ENCODE measurements at places on chromosomes 5 and 9.

GRCh38 chr5:169328401-169328800 lies 27.5 kb upstream of the SLIT3 start:
- no peak for DNase-seq

- no peak for DNase-seq
Measured at GRCh38 chr9:111484572-111484894, 350 bp upstream of the ECPAS start.

GRCh38 chr9:109861499-109861898 lies 81.5 kb downstream of the PALM2AKAP2 start:
- no peak for DNase-seq

DNA sequence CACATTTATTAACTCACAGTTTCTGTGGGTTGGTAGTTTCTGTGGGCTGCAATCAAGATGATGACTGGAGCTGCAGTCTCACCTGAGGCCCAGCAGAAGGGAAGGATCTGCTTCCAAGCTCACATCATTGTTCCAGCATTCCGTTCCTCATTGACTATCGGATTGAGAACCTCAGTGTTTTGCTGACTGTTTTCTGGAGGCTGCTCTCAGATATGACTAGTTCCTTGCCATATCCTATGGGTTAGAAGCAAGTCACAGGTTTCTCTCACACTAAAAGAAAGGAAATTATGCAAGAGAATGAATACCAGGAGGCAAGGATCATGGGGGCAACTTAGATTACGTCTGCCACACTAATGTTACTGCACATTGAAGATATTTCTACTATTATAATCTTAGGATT lies 6.3 kb upstream of the ERAP1 start:
- DNase-seq, result no peak

GRCh38 chr5:157890836-157891597 lies 32.1 kb upstream of the CLINT1 start:
- no peak for DNase-seq

- no peak for DNase-seq
Measured at GRCh38 chr5:153504726-153505125, 14.3 kb downstream of the GRIA1 start.

- no peak for DNase-seq
Measured at GRCh38 chr5:59506285-59506877, 387.1 kb downstream of the PDE4D start.

- DNase-seq, result no peak
Measured at GRCh38 chr9:120693700-120694008, 20.6 kb downstream of the MEGF9 start.

- no peak for DNase-seq
Measured at GRCh38 chr5:74130155-74130897, 504.3 kb downstream of the ARHGEF28 start.

DNA sequence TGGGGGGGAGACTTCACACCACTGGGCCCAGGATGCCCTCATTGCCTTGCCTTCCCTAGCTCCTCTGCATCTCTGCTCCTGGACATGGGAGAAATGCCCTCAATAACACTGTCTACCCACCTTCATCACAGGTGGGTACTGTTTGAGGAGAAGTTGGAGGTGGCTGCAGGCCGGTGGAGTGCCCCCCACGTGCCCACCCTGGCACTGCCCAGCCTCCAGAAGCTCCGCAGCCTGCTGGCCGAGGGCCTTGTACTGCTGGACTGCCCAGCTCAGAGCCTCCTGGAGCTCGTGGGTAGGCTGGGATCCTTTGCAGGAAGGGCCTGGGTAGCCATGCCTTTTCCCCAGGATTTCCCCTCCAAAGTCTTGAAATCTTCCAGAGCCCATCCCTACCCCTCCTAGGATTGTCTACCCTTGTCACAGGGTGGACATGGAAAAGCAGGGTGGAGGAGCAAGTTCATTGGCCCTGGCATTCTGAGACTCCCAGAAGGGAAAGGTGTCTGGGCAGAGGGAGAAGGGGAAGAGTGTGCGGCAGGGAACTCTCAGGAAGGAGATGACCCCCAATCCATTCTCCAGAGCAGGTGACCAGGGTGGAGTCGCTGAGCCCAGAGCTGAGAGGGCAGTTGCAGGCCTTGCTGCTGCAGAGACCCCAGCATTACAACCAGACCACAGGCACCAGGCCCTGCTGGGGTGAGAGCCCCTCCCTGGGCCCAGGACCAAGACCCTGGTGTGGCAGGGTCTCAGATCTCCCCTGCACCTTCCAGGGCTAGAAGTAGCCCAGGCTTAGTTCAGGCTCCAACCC lies 886 bp downstream of the SLC4A9 start:
- DNase-seq, result no peak

GRCh38 chr5:173075970-173076369 lies 19.8 kb downstream of the CREBRF start:
- DNase-seq, result no peak

DNA sequence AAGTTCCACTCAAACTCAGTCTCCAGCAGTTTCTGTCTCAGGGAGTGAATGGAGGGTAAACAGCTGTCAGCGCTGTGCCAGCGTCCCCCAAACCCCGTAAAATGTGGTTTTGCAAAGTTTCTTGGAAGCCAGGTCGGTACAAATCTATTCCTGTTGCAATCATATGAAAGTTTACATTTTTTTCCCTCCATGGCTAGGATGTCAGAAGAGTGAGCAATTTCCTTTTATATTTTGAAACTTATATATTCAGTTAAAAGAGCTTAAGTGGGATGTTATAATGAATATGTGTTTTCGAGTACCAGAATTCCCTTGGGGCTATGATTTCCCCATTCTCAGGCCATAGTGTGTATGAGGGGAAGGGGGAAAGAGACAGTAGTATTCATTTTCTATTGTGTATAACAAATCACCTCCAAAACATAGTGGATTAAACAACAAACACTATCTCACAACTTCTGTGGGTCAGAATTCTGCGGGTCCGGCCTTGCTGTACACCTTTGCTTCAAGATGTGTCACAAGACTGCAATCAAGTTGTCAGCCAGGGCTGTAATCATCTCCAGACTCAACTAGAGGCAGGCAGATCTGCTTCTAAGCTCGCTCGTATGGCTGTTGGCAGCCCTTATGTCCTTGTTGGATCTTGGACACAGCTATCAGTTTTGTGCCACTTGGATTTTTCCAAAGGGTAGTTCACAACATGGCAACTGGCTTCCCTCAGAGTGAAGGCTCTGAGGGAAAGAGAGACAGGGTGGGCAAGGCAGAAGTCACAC lies 107.4 kb downstream of the SNX18 start:
- DNase-seq, result no peak

DNA sequence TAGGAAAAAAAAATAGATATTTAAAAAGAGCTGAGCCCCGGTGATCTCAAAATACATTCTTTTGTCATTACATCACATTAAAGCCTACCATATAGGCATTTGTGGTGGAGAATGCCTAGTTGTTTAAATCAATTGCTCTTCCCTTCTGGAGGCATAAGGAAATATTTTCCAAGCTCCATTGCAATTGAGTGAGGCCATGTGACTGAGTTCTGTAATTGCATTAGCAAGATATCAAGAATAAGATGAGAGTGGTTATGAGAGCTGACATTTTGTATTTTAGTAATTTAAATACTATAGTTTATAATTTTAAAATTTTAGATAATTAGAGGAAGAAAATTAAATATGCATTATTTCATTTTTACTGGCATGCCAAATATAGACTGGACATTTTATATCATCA lies 1195.9 kb downstream of the DTWD2 start:
- no peak for DNase-seq

- DNase-seq, result no peak
Measured at GRCh38 chr9:121210536-121210935, 8.9 kb upstream of the RAB14 start.

DNA sequence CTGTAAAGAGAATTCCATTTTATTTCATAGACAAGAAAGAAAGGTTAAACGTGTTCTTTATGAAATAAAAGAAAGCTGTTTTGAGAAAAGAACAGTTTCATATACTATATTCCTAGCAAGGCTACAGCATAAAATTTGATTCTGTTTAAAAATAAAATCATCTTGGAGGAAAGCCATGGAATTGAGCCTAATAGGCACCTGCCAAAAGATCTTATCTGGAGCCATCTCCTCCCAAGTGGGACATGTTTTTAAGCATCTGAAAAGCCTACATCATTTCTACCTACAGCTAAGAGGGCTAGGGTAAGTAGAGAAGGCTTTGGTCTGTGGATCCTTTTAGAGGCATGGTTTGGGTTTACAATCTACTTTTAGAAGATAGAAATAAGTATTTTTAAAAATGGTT lies 89.3 kb downstream of the GAS1 start:
- DNase-seq, result no peak

DNA sequence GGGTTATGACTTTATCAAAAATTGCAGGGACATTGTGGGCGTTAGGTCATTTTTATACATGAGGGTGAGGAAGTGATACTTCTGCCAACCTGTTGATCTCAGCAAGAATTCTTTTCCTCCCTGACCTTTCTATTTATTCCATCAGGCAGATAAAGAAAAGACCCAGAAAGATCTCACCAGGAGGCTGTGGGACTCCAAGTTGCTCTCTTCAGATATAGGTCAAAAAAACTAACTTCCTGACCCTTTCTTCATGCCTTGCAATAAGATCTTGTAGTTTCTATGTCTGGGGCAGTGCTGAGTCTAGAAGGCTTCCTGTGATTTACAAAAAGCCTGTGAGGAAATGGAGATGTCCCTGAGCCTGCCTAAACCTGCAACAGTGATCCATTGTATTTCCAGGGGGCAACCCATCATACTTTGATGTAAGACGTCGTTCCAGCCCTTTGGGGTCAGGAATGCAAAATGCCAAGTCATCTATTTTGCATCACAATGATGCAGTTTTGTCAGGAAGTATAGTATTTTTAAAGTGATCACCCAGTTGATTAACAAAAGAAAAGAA lies 22.0 kb upstream of the PIK3R1 start:
- no peak for DNase-seq

GRCh38 chr5:148988328-148988727 lies 74.5 kb downstream of the SH3TC2 start:
- no peak for DNase-seq

DNA sequence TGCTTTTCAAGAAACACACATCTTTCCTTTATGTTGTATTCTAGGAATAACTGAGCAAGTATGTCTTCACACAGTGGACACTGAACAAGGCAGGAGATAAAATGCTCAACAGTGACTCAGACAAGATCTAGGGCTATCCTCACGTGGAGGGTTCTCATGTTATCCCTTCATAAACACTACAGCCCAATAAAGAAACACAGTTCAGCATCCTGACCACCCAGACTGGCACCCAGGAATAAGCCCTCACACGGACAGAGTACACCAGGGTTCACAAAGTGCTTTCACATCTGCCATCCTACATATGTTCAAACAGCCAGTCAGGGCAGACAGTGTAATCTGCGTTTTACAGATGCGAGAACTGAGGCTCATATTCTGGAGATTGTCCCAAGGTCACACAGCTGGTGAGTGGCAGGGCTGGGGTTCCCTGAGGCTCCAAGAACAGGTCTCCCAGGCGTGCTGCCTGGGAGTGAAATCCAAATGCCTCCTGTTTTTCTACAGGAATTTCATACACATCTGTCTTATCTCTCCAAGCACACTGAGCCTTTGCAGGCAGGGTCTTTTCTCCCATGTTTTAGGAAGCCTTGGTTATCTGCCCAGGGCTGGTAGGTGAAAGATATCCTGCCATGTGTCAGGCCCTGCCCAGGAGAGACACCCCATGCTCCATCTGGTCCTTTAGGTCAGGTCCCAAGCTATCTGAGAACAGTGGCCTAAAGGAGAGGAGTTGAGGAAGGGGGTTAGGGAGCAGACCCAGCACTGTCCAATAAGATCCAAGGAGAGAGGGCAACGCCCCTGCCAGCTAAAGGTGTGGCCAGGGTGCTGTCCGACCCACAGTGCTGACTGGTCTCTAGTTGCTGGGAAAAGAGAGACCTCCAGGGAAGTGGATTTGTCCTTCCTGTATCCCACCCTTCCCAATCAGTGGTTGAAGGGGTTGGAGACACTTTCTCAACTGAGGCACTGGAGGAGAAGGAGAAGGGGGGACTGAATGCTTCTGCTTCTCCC lies 47.9 kb upstream of the XPA start:
- DNase-seq, result no peak

DNA sequence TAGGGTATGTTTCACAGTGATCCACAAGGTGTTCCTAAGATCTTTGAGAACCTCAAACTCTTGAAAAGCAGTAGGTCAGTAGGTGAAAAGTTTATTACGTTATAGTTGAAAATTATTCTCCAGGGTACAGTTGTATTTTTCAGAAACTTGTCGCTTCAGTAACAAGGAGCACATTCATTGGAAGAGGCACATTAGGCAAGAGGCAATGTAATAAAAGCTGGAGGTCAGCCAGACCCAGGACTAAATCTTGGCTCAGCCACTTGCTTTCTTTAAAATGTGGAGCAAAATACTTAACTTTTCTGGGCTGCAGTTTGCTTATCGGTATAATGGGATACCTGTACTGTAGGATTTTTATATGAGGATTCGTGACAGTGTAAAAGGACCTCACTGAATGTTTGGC lies 45.6 kb downstream of the TLE4 start:
- DNase-seq, result no peak

DNA sequence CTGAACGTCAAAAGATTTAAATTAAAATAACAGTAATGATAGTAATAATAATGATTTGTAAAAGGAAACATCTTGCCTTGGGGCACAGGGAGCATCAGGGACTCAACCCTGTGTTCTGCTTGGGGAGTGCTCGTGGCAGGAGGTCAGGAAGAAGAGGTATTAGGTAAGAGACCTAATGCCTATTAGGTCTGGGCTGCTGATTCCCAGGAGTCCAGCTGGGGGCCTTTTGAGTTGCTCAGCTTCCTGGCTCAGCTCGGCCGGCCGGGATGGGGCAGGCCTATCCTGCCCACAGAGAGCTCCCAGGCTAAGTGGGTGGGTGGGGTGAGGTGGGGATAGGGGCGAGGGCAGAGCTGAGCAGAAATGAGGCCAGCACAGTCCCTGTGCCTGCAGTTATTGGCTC lies 17.5 kb downstream of the LMX1B start:
- no peak for DNase-seq

DNA sequence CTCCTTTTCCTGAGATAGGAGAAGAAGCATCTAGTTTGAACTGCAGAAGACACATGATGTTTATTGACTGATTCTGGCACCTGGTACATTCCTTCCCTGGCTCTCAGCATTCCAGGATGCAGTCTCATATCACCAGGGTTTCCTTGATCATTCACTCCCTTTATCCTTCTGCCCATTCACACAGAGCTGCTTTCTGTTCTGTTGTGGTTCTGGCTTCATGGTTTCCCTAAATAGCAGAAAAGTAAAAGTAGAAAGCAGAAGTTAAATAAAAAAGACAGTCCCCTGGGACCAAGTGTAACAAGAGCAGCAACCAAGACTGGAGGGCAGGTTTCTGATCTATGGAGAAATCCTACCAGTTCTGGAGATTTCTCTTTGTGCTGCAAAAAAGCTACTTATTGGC lies 3.2 kb downstream of the IFNA8 start:
- DNase-seq, result no peak

GRCh38 chr5:122153774-122154173 lies 24.4 kb downstream of the ZNF474 start:
- DNase-seq, result no peak

DNA sequence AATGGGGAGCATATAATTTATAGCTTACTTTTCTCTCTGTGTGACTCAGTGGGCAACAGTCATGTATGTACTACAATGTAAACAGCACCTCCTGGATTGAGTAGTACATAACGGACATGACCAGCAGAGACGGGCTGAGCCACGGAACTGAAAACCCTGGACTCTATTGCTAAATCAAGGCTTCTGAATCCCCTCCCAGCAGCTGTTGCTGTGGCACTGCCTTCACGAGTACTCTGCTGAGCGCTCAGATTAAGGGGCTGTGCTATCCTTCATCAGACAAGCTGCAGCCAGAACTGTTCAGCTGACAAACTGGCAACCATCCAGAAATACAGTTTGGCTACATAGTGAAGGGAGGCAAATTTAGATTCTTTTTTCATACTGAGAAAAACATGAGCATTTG lies 131.3 kb upstream of the CCDC180 start:
- no peak for DNase-seq

- DNase-seq, result no peak
Measured at GRCh38 chr5:111075520-111075919, 4.0 kb downstream of the TSLP start.

- no peak for DNase-seq
Measured at GRCh38 chr9:128747241-128747640, 23.3 kb upstream of the ZDHHC12 start.
